A549 treated with Hydrocortisone at 1 μM for 4 hours (cell line): ENCODE measurements at places on chromosomes 13 and 19. TPM values are rescaled to one million over a fixed set of nuclear protein-coding genes. Genes with fewer than 3 reads are reported as not detected.

The FFAR1 gene
- 0.07 TPM in 2 of 5 replicates, not detected in the others for total RNA-seq

The IRS2 gene
- 43.1 to 58.4 TPM (median 49.9 TPM) in 5 replicates for total RNA-seq

The TNFRSF19 gene
- 2.8 to 4.7 TPM (median 3.4 TPM) in 5 replicates for total RNA-seq

The DNAJC15 gene
- 0.14 to 0.47 TPM (median 0.18 TPM) in 5 replicates for total RNA-seq

The MEX3D gene
- 6.5 to 11.6 TPM (median 10.8 TPM) in 5 replicates for total RNA-seq

The EDDM13 gene
- not detected in 5 replicates for total RNA-seq

The APC2 gene
- 0.78 to 2.5 TPM (median 1.7 TPM) in 5 replicates for total RNA-seq

The IL17D gene
- 0.88 to 1.7 TPM (median 1.3 TPM) in 5 replicates for total RNA-seq

The ELSPBP1 gene
- not detected in 5 replicates for total RNA-seq

The CCDC169 gene
- total RNA-seq = 0.16 to 0.67 TPM (median 0.22 TPM) in 5 replicates

The ZNF701 gene
- total RNA-seq = 0.14 to 0.28 TPM (median 0.20 TPM) in 5 replicates

The LRRC25 gene
- total RNA-seq = not detected in 5 replicates

The B3GNT8 gene
- 0.09 to 0.33 TPM (median 0.12 TPM) in 4 of 5 replicates, not detected in the other for total RNA-seq

The ADM5 gene
- 3.1 to 6.1 TPM (median 5.4 TPM) in 5 replicates for total RNA-seq

The TMIGD2 gene
- total RNA-seq = not detected in 5 replicates

The CD33 gene
- total RNA-seq = 0.14 to 0.22 TPM in 2 of 5 replicates, not detected in the others

The FAM216B gene
- total RNA-seq = not detected in 5 replicates

The POMP gene
- 110 to 124 TPM (median 112 TPM) in 5 replicates for total RNA-seq

The DPF1 gene
- 4.2 to 5.0 TPM (median 4.6 TPM) in 5 replicates for total RNA-seq

The CEACAM8 gene
- not detected in 5 replicates for total RNA-seq

The LGALS14 gene
- total RNA-seq = not detected in 5 replicates

The MARK4 gene
- total RNA-seq = 6.7 to 12.7 TPM (median 8.1 TPM) in 5 replicates

The KCTD12 gene
- total RNA-seq = 1.2 to 2.1 TPM (median 1.6 TPM) in 5 replicates
